GM04504 (cell line): ENCODE measurements at places on chromosomes 7 and 10.

- no peak for DNase-seq
Observed at GRCh38 chr10:58691528-58691927, 178.9 kb downstream of the BICC1 start.

- no peak for DNase-seq
Observed at GRCh38 chr7:81676813-81677212, 93.0 kb downstream of the HGF start.

- no peak for DNase-seq
Observed at GRCh38 chr7:136566491-136566890, 302.0 kb upstream of the CHRM2 start.

DNA sequence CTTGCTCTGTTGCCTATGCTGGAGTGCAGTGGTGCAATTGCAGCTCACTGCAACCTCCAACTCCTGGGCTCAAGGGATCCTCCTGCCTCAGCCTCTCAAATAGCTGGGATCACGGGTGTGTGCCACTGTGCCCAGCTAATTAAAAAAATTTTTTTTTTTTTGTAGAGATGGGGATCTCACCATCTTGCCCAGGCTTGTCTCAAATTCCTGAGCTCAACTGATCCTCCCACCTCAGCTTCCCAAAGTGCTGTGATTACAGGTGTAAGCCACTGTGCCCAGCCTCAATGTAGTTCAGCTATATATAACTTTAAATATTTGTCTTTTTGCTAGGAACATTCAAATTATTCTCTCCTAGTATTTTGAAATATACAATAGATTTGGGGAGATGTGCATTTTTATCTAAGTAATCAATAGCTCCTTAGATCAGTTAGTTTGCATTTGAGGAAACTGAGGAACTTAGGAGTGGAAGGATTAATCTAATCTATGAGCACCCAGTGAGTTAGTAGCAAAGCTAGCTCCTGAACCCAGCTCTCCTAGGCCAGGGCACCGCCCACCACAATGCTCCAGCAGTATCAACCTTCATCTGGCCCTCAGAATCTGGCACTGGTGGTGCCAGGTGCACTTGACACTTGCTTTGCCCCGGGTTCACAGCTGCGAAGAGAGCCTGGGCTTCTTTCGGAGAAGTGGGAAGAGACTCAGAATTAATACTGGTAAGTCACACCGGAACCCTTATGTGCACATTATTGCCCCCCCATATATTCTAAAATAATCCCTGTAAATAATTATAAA lies 5.9 kb upstream of the LRMDA start:
- DNase-seq = no peak

GRCh38 chr7:110960811-110961210 lies 130.1 kb upstream of the LRRN3 start:
- no peak for DNase-seq

DNA sequence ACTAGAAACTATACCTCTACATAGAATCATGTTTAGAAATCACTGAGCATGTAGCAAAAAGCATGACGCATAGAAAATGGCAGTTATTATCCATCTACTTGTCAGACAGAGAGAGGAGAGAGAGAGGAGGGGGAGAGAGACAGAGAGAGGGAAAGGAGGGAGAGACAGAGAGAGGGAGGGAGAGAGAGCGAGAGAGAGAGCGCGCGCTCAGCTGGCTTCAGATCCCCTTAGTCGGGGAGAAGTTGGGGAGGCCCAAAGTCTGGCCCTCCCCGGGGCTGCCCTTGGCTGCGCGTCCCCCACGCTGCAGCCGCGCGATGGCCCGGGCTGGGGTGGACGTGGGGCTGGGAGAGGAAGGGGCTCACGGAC lies 37.0 kb downstream of the CNPY1 start:
- no peak for DNase-seq

DNA sequence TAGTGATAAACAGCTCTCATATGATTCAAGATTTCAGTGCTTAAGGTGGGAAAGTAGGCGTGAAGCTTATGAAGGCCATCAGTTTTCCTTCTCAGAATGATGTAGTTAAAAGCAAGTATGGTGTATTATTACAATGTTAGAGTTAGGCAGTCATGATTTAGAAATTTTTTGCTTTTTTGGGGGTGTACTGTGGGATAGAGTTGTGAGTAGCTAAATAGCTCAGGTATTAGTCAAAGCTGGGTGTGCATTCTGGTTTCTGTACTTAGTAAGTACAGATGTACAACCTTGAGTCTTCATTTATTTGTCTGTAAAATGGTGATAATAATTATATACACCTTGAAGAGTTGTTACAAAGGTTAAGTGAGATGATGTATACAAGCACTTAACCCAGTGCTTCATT lies 52.2 kb downstream of the R3HCC1L start:
- DNase-seq = no peak

DNA sequence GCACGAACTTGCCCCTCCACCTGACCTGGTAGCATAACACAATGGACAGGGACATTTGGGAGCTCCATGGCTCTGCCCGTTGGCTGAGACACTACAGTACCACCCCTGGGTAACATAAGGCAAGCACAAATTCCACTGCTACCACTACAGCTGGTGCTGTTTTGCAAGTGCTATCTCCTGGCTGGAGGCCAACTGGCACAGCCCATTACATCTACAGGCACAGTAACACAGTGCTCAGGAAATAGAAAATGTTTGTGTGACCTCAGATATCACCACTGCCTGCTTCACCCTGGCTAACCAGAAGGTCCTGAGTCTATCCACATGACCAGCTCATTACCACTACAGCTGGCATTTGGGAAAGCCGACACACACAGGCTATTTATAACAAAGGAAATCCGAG lies 631.1 kb upstream of the MBL2 start:
- no peak for DNase-seq

- no peak for DNase-seq
Observed at GRCh38 chr7:127587663-127588018, 570 bp upstream of the ARF5 start.

- DNase-seq = no peak
Observed at GRCh38 chr7:5627745-5628547, 153.5 kb downstream of the RNF216 start.

GRCh38 chr7:158024351-158024715 lies 563.3 kb downstream of the PTPRN2 start:
- DNase-seq = no peak

DNA sequence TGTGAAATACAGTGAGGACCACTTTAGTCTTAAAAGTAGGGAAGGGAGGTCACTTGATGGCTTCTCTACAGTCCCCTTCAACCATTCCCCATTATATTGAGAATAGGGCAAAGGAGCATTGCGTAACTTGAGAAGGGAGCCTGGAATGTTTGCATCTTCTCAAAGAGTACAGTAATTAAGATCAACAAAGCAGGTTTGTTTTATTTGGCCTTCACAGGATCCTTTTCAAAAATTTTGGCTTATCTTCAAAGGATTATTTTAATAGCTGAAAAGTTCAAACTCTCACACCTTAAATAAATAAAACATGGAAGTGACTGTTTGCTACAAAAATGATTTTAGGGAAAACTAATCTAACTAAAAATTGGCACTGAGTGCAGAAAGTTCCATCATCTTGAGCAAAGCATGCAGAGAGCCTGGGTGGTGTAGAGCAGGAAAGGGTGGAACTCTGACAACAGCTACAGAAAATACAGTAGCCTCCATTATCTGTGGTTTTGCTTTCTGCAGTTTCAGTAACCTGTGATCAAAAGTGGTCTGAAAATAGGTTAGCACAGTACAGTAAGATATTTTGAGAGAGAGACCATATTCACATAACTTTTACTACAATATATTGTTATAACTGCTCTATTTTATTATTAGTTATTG lies 214.0 kb downstream of the MDFIC start:
- no peak for DNase-seq

DNA sequence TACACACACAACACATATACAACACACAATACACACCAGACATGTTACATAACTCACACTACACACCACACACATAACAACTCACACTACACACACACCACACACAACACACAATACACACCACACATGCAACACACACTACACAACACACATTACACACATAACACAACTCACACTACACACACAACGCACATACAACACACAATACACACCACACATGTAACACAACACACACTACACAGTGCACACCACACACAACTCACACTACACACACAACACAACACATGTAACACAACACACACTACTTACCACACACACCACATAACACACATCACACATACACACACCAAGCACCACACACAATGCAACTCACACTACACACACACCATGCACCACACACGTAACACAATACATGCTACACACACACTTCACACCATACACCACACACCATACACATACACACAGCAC lies 166.5 kb downstream of the KCNMA1 start:
- DNase-seq = no peak

- DNase-seq = peak; percentile 19
Observed at GRCh38 chr10:6416892-6417512, 163.1 kb downstream of the PRKCQ start.

- DNase-seq = no peak
Observed at GRCh38 chr7:36571190-36571560, 153.1 kb downstream of the AOAH start.

DNA sequence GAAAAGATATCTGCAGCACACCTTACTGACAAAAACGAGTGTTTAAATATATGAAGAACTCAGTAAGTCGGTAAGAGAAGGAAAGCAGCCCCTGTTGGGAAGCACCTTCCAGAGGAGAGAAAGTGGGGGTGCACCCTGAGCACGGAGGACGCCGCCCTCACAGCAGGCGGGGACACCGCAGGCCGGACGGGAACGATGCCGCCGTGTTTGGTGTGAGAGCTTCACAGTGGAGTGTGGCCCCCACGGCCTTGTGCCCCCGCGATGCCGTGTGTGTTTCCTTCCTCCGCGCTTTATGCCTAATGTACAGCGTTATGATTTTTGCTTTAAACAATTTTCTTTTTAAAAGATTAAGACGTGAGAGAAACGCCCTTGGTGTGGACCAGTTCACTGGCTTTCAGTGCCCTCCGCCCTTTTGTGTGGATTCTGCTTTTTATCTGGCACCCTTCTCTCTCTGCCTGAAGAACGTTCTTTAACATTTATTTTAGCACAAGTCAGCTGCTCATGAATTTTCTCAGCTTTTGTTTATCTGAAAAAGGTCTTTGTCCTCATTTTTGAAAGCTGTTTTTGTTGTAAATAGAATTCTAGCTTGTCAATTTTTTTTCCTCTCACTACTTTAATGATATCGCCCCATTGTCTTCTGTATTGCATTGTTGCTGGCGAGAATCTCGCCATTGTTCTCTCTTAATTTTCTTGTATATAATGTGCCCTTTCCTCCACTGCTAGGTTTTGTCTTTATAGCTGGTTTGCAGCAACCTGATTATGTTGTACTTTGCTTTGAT lies 110.7 kb downstream of the INPP5A start:
- no peak for DNase-seq

DNA sequence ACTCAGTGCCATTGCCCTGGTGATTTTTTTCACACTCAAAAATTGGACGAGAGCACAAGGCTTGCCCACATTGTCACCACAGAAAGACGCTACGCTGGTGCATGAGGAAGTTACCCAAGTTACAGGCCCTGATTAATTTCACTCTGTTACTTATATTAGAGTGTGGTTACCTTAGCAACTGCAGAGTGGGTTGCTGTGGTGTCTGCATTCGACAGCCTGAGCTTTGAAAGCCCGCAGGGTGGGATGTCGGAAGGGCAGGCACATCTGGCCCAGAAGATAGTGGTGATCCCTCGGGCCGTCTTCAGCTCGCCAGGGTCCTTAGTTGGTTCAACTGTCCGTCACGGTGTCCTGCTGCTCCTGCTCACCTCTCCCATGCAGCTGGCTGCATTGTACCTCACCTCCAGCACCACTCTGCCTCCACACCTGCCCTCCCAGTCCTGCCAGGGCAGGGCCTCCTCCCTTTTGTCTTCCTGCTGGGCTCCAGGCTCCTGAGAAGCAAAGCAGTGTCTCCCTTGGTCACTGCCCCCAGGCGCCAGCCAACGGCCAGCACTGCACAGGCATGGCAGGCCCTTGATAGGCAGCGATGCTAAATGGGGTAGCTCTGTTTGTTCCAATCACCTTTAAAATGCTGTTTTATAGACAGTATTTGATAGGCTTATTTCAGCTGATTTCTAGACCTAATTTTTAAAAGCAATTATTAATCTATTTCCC lies 167.2 kb downstream of the EBF3 start:
- no peak for DNase-seq

DNA sequence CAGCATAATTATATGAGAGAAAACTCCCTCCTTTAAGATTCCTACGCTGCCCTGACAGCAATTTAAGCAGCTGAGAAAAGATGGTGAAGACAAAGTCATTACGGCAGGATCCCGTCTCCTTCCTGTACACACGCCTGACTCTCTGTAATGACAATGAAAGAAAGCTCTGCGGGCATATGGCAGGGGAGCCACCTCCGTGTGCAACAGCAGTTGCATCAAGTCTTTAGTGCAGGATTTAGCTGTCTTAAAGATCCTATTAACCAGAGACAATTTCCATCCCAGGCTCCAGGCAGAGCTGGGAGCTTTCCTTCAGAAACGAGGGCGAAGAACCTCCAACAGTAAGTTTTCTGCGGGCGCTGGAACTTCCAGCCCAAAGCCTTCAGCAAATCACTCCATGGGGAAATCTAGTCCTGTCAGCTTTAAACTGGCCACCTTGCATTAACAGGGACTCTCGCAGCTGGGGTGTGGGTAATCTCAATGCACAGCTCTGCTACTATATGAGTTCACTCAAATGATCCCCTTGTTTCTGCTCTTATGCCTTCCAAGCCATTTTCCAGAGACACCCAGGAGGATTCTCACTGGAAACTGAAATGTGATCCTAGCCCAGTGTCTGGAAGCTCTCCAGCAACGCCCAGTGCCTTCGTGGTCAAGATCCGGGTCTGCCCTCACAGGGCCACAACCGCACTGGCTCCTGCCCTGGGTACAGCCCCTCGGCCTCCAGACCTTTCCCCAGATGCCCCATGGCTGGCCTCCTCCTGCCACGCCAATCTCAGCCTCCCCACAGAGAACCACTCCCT lies 74.9 kb downstream of the CTBP2 start:
- no peak for DNase-seq

GRCh38 chr10:132710036-132710686 lies 75.8 kb downstream of the NKX6-2 start:
- DNase-seq = no peak

- DNase-seq = no peak
Observed at GRCh38 chr10:117823980-117824379, 222.8 kb downstream of the RAB11FIP2 start.

GRCh38 chr10:642186-642890 lies 47.1 kb downstream of the DIP2C start:
- no peak for DNase-seq

GRCh38 chr7:139370301-139370942 lies 10.7 kb downstream of the LUC7L2 start:
- DNase-seq = no peak

- DNase-seq = no peak
Observed at GRCh38 chr10:13719425-13719824, 132.7 kb downstream of the PRPF18 start.

GRCh38 chr7:105493196-105493922 lies 28.7 kb downstream of the PUS7 start:
- no peak for DNase-seq

- no peak for DNase-seq
Observed at GRCh38 chr7:2510909-2511768, 8.4 kb upstream of the LFNG start.

GRCh38 chr10:125156196-125156595 lies 4.2 kb downstream of the CTBP2 start:
- no peak for DNase-seq
